Ascending aorta (tissue), 2 donors: ENCODE measurements at places on chromosomes 5 and 9. TPM values are rescaled to one million over a fixed set of nuclear protein-coding genes. Genes with fewer than 3 reads are reported as not detected.

Gene SAXO1
- total RNA-seq = 0.11 TPM

Gene IL5
- not detected for total RNA-seq

Gene HMCN2
- total RNA-seq = 7.5 TPM

Gene FOXD4L3
- not detected for total RNA-seq

Gene CDKN2B
- 11.4 TPM for total RNA-seq

Gene WHRN
- total RNA-seq = 3.9 TPM

Gene CNTNAP3B
- total RNA-seq = 47.1 TPM

Gene CD180
- total RNA-seq = 2.3 TPM

Gene DBH
- not detected for total RNA-seq

Gene CDH18
- total RNA-seq = not detected

Gene NPR3
- 3.5 TPM for total RNA-seq

Gene SPATA31A1
- total RNA-seq = not detected

Gene ABO
- total RNA-seq = 4.8 TPM

Gene VLDLR
- total RNA-seq = 4.9 TPM
